Brain (organoid and tissue), 16 donors: ENCODE measurements at places on chromosomes 12 and 14.

- DNase-seq, result no peak
Observed at GRCh38 chr12:68510397-68510796, 100.3 kb upstream of the RAP1B start.

- no peak for DNase-seq
Observed at GRCh38 chr12:110123919-110124268, 263 bp upstream of the IFT81 start.

DNA sequence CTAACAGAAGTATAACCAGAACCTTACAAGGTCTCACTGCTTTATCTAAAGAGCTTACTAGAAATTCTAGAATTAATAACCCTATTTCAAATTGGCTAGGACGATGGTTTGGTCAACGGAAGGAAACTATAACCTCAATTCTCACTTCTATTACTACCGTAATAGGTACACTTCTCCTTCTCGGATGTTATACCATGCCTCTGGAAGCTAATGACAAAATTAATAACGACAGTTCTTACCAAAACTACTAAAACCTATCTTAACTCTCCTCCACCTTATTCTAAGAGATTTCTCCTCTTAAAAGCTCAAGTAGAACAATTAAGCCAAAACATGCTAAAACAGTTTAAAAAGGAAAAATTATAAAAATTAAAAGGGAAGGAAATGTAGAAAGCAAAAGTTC lies 23.7 kb upstream of the UBC start:
- no peak for DNase-seq

- peak; percentile 13 for DNase-seq
Observed at GRCh38 chr14:23361763-23362162, 3.2 kb downstream of the EFS start.

GRCh38 chr14:26995301-26995700 lies 397.5 kb upstream of the NOVA1 start:
- DNase-seq, result peak; percentile 47

DNA sequence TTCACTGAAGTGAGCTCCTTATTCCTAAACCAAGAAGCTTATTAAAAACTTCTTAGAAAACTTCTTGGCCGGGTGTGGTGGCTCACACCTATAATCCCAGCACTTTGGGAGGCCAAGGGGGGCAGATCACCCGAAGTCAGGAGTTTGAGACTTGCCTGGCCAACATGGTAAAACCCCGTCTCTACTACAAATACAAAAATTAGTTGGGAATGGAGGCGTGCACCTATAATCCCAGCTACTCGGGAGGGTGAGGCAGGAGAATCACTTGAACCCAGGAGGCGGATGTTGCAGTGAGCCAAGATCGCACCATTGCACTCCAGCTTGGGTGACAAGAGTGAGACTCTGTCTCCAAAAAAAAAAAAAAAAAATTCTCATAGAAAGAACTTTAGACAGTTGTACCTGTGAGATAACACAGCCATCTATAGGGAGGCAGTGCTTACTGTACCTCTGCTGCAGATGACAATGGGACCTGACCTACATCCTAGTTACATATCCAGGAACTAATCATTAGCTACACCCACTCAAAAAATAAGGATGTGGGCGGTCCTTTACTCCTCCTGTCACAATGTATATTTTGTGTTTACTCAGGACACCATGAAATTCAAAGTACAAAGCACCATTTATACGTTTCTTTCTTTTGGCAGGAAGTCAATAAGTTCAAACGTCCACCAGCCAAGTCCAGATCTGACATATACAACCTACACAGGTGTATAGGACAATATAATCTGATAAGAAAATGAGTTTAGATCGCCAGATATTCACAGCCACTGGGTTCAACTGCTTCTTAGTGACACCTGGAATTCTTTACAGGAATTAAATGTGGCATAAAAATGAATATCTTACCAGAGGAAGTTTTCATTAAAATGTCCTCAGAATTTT lies 14.9 kb downstream of the STXBP6 start:
- DNase-seq, result no peak

DNA sequence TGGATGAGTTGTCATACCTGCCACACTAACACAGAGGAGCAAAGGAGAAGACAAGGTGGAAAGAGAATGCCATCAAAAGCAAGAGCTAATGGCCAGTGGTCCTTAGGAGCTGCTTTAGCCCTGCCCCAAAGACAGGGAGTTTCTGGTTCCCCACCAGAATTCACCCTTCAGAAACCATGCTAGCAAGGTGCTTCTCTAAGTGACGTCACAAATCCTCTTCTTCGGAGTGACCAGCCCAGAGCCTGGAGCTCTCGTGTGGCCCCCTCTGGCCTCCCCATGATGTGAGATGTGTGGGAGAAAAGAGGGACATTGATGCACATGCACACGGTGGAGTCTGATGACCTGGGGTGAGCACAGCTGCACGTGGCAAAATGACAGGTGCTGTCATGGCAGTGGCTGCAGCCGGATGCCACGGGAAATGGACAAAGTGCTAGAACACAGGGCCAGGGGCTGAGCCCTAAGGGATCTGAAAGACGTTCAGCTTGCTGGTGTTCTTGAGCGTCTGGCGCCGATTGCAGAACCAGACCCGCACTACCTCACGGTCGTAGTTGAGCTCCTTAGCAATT lies 16.9 kb upstream of the TFCP2 start:
- no peak for DNase-seq
